Stimulated activated naive CD8-positive, alpha-beta T cell treated with anti-CD3 and anti-CD28 coated beads, Interleukin-15, Interleukin-2, amounts not matched to agents 100 U/mL and 50 U/mL, for 24 hours (primary cell): ENCODE measurements at places on chromosomes 3 and 15.

DNA sequence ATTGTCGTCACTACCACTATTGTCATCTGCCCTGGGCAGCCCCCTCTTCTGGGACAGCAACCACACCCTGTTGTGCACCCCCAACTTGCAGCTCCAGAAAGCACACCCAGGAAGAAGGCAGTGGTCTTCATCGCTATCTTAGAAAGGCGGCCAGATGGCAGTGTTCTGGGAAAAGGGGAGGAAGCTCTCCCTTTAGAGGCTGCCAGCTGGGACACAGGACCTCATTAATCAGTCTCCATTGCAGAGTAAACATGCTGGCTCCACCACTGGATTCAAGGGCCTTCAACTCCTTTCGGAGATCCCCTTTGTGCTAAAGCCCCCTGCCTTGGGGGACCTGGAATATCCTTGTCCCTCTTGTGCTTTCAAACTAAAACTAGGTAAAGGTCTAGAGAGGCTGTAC, 199.3 kb upstream of the LINGO1 start:
- no peak for DNase-seq

GRCh38 chr3:46334741-46335478, 19.0 kb upstream of the CCR2 start:
- no peak for DNase-seq

DNA sequence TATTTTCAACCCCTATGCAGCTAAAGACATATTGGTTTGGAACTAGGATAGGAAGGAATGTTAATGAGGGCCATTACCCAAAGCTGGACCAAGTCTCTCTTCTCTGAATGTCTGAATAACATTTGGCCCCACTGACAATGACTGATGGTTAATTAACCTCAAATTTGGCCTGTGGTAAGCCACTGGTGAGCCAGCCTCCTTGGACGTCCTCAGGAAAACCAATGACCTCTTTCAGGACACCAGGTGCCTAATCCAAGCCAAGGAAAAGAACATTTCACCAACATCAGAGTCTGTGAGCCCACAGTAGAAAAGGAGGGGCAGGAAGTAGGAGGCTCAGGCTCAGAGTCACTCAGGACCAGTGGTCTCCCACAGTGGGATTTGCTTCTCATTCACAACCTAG, 56.4 kb upstream of the ETV5 start:
- no peak for DNase-seq

- DNase-seq = peak; percentile 13
These were observed 1.3 kb downstream of the SACM1L start for GRCh38 chr3:45690336-45691035.

DNA sequence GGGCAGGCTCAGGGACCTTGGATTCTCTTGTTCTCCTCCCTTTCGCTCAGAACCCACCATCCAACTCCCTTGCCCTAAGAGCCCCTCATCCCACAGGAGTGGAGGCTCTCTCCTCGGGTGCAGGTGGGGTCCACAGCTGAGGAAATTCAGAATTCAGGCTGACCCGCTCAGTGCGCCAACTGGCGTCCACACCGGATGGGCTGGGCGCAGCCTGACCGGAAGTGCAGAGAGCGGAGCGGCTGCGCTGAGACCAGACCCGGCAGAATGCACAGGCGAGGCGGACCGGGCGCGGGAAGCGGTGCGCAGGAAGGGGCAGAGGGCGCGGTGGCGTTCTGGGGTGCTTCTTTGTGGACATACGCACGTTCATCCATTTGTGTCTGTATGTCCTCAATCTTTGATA, 210.4 kb upstream of the NDN start:
- DNase-seq = no peak

DNA sequence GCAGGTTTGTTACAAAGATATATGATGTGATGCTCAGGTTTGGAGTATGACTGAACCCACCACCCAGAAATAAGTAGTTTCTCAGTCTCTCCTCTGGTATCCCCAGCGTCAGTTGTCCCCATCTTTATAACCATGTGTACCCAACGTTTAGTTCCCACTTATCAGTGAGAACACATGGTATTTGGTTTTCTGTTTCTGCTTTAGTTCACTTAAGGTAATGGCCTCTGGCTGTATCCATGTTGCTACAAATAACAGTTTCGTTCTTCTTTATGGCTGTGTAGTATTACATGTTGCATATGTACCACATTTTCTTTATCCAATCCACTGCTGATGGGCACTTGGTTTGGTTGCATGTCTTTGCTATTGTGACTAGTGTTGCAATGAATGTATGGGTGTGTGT, 132.3 kb downstream of the LMLN start:
- DNase-seq = no peak

DNA sequence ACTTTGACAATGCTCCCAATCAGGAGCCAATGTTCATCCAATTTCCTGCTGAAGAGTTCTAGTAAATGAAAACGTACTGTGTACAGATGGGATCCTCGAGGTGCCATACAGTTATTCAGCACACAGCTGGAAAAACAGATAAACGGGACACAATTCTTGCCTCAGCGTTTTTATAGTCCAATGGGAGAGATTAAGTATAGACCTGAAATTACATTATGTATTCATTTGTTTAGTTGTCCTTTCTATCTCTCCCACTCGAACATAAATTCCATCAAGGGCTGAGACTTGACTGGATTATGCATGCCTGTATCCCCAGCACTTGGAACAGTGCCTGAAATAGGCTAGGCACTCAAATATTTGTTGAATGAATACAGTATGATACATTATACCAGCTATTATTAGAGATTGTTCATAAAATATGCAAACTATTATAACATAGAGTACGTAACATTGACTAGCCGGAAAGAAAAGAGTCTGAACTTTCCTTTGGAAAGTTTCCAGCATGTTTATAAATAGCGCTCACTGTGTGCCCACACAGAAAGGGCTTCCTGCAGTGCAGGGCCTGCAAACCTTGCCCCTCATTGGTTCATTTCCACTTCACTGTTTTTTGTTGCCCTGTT, 27.4 kb upstream of the SNTN start:
- DNase-seq = no peak

GRCh38 chr3:66396161-66396760, 104.6 kb downstream of the LRIG1 start:
- DNase-seq = no peak

GRCh38 chr3:164486150-164486549, 592.1 kb downstream of the SI start:
- no peak for DNase-seq

DNA sequence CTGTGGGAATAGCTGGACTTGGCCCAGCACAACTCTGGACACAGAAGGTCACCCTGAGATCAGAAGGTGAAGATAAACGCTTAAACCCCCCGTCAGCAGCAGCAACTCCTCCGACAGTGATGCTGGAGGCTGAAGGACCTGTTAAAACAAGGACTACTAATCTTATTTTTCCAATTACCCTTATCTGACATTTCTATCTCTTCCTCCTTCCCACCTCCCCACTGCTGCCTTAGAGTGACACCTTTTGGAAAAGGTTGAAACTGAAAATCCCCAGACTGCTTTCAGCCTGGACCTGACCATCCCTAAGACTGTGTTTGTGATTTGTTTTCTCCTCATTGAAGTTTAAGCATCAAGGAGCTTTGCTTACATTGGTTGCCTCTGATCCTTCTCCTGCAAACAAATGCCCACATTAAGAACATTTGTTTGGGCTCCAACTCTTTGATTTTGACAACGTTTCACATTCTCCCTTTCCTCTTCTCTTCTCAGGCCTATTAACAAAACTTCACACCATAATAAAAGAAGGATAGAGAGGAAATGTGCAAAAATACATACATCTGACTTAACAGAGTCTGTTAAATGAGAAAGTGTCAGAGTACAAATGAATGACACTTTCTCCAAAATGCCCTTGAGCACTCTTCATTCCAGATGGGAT, 410.6 kb upstream of the WNT5A start:
- no peak for DNase-seq

GRCh38 chr3:173993299-173993698, 595.8 kb downstream of the NLGN1 start:
- no peak for DNase-seq

DNA sequence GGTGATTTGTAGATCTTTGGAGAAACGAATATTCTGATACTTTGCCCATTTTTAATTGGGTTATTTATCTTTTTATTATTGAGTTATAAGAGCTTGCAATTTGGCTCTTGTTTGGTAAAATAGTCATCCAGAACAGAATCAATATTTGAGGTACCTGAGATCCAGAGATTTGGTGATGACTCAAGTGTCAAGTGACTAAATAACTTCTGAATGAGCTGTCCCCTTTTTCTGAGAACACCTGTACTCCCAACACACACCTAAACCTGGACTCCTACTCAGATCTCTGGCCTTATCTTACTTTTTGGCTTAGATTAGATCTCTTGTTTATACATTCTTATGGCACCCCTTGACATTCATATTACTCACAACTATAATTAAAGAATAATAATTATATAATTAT, 3.1 kb upstream of the TRA2B start:
- no peak for DNase-seq

DNA sequence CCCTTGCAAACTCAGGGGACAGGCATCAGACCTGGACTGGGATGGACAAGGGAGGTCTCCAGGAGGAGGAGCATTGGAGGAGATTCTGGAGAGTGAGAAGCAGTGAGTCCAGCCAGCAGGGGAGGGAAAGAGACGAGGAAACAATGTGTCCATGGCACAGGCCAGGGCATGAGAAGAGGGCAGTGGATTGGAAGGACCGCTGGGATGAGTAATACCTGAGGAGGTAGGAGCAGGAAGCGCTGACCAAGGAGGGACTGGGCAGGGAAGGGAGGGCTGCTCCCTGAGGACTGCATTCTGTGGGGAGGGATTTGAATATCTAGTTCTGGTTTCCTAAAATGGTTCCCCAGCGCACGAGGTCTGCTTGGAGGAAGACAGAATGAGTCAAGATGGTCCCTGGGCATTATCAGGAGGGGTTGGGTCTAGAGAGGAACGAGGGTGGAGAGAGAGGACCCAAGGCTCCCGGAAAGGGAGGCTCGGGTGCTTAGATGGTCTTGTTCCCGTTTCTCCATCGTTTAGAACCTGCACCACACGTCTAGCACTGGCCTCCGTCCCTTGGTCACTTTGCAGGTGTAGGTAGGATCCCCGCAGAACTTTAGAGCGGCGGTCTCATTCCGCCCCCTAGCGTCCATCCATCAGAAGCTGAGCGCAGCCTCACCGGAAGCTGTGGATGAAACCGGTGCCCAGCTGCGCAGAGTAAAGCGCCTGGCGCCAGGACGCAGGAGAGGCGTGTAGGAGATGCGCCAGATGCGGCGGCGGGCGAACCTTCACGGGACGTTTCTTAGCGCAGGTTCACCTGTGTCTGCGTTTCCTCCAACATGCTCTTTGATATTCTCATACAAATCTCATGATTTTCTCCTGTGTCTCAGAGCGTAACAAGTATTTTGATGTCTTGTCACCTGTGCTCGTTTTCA, 190.7 kb upstream of the NDN start:
- peak; percentile 56 for DNase-seq

- DNase-seq = peak; percentile 76
These were observed 16.9 kb upstream of the SCAMP5 start for GRCh38 chr15:74978503-74978902.

- no peak for DNase-seq
These were observed 24.0 kb upstream of the FRMD5 start for GRCh38 chr15:44219073-44219472.

- no peak for DNase-seq
These were observed 25.0 kb downstream of the KIF7 start for GRCh38 chr15:89630260-89630659.

- DNase-seq = no peak
These were observed 493.4 kb upstream of the TGFBR2 start for GRCh38 chr3:30112902-30113484.

- no peak for DNase-seq
These were observed 18.6 kb downstream of the MAP3K13 start for GRCh38 chr3:185381320-185382058.

- DNase-seq = no peak
These were observed 60.3 kb upstream of the TBL1XR1 start for GRCh38 chr3:177257625-177258024.

- DNase-seq = no peak
These were observed 58.6 kb downstream of the WWTR1 start for GRCh38 chr3:149599236-149599635.

GRCh38 chr3:13405614-13406013, 14.5 kb downstream of the NUP210 start:
- no peak for DNase-seq

DNA sequence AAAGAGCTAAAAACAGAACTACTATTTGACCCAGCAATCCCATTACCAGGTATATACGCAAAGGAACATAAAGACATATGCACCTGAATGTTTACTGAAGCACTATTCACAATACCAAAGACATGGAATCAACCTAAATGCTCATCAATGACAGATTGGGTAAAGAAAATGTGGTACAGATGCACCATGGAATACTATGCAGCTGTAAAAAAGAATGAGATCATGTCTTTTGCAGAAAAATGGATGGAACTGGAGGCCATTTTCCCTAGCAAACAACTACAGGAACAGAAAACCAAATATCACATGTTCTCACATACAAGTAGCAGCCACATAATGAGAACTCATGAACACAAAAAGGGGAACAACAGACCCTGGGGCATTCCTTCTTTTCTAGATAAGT, 208.9 kb upstream of the LRRFIP2 start:
- DNase-seq = no peak

DNA sequence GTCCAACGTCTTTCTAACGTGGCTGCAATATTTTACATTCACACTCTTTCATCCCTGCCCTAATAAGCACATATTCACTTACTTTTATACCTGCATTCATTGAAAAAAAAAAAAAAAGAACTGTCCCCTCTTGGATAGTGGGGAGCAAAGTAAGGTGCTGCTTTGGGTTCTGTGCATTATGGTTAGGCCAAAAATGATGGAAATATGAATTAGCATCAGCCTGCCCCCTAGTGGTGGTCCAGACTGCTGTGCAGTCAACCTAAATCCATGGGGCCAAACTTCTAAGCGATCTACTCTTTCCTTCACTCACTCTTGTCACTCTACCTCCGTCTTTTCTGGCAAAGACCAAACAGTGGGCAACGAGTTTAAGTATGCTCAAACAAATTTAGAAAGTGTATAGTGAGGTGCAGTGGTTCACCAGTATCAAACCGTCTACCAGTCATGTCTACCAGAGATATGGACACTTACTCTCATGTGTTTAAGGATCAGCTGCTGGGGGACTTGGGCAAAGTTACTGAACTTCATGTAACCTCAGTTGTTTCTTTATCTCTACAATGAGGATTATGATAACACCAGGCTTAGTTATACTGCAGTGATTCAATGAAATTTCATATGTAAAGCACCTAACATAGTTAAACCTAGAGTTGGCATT, 61.5 kb upstream of the GRM7 start:
- peak; percentile 49 for DNase-seq

- no peak for DNase-seq
These were observed 8.5 kb downstream of the TMEM212 start for GRCh38 chr3:171851660-171852058.

DNA sequence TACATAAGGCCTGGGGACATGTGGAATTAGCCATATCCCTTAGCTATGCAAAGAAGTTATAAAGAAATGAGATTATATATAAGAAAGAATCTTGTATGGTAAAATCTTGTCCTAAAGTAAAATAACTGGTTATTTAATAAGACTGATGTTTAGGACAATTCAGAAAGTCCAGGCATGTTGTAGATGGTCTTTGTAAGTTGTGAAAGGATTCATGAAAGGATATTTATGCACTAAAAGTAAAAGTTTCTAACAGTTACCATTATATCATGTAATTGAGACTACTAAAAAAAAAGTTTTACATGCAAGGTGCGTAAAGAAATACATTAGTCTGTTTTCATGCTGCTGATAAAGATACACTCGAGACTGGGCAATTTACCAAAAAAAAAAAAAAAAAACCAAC, 146.3 kb downstream of the FMN1 start:
- no peak for DNase-seq

GRCh38 chr3:144197582-144197981, 226.0 kb downstream of the DIPK2A start:
- DNase-seq = no peak

GRCh38 chr3:30492322-30493192, 113.8 kb upstream of the TGFBR2 start:
- no peak for DNase-seq

GRCh38 chr15:90188914-90189748, 12.0 kb upstream of the SEMA4B start:
- no peak for DNase-seq
